Kidney epithelial cell (primary cell): ENCODE measurements at places on chromosomes 2 and 18. TPM values are rescaled to one million over a fixed set of nuclear protein-coding genes. Genes with fewer than 3 reads are reported as not detected.

The SEPTIN10 gene
- total RNA-seq = 43.2 and 45.7 TPM in 2 replicates

The ACOXL gene
- total RNA-seq = 0.58 and 1.6 TPM in 2 replicates

The FBXO15 gene
- total RNA-seq = 2.0 and 2.3 TPM in 2 replicates

The REG3G gene
- total RNA-seq = not detected in 2 replicates

- no peak for DNase-seq
These were observed 20.0 kb downstream of the SETBP1 start for GRCh38 chr18:44700652-44701051.

- DNase-seq = no peak
These were observed 24.3 kb downstream of the DSC2 start for GRCh38 chr18:31077878-31078277.
